ENCODE measurements at places on chromosomes 16 and 17. TPM values are rescaled to one million over a fixed set of nuclear protein-coding genes. Genes with fewer than 3 reads are reported as not detected.
A peak's percentile ranks its signal among the peaks of the same experiment; 100 is the strongest.

Gene ALOX12
- not detected for total RNA-seq

GRCh38 chr16:65083164-65083857, 38.6 kb downstream of the CDH11 start:
- DNase-seq: no peak

- no peak for DNase-seq
These were observed 62.5 kb downstream of the WDR59 start for GRCh38 chr16:74922150-74923138.

GRCh38 chr17:2271985-2272702, 31.4 kb downstream of the SMG6 start:
- no peak for DNase-seq

DNA sequence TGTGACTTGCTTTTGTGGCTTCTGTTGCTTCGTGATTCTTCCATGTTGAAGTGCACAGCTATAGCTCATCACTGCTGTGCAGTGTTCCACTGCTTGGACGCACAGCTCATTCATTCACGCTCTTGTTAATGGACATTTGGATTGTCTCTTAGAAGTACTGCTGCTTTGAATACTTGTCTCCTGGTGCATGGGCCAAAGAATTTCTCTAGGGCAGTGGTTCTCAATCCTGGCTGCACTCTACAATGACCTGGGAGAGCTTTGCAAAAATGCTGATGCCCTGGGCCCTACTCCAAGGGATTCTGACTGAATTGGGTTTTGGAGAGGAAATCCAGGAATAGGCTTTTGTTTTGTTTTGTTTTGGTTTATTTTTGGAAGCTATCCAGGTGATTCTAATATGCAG, 20.0 kb downstream of the CCL17 start:
- no peak for DNase-seq

DNA sequence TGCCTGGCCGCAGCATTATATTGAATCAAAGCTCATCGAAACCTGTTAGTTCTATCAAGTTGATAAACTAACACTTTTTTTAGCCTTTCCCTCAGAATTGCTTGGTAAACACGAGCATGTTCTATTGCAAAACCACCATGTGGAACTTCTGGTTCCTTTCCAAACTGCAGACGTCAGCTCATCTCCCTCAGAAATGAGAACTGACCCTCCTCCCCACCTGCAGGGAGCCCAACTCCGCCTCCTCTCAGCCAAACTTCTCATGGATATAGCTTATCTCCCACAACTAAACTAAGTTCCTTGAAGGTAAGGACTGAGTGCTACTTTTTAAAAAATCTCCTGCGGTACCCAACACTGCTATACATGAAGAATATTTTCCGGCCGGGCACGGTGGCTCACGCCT, 6.7 kb downstream of the SHMT1 start:
- no peak for DNase-seq

DNA sequence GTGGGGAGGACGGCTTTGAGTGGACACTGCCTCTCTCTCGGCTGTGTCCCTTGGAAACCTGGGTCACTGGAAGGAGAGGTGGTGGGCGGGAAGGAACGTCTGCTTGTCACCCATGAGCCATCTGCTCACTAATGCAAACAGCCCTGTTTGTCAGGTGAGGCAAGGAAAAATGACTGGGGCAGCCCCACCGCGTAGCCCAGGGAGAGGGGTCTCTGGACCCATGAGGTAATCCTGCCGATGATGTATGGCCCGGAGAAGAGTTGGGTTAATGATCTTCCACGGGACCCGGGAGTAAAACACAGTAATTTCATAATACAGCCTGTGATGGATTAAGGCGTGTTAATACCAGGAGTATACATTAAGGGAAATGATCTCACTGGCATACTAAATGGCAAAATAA, 197.0 kb downstream of the CYLD start:
- DNase-seq: no peak

DNA sequence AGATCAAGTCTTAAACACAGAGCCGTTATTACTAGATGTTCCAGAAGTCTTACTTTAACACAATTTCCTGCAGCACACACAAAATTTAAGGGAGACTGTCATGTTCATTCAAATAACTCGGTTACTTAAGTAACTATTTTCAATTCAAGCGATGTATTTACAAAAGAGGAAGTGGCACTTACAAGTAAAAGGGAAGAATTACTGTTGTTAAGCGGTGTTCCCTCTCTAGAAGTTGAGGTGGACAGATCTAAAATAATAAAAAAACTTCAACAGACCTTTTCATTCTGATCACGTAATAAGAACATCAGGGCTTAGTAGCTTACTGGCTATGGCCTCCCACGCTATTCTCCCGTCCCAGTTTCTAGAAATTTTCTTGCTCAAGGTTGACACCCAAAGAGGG, 26.2 kb upstream of the TXNDC11 start:
- no peak for DNase-seq

- DNase-seq: no peak
These were observed 5.7 kb upstream of the VAT1L start for GRCh38 chr16:77782694-77783093.

DNA sequence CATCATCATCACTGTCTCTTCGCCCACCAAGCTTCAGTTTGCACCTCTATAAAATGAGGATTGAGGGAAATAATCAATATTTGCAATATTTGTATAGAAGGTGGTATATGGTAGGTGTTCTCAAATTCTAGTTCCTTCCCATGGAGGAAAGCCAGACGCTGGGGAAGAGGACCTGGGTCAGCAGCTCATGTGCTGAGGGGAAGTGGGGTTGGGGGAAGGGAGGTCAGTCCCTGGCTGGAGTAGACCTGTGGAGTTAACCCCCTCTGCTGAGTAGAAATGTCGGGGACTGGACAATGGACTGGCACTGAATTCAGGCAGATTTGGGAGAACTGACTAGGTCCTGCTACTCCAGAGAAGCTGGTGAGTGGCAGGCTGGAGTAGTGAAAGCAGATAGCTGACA, 12.8 kb upstream of the ITGB3 start:
- no peak for DNase-seq

Gene CNTNAP4
- total RNA-seq: not detected

- no peak for DNase-seq
These were observed 13.0 kb downstream of the CETP start for GRCh38 chr16:56974549-56975300.

GRCh38 chr17:56912105-56912999, 1.5 kb downstream of the TRIM25 start:
- peak; percentile 35 for DNase-seq

- DNase-seq: no peak
These were observed 115.7 kb upstream of the IRX3 start for GRCh38 chr16:54402270-54402669.

DNA sequence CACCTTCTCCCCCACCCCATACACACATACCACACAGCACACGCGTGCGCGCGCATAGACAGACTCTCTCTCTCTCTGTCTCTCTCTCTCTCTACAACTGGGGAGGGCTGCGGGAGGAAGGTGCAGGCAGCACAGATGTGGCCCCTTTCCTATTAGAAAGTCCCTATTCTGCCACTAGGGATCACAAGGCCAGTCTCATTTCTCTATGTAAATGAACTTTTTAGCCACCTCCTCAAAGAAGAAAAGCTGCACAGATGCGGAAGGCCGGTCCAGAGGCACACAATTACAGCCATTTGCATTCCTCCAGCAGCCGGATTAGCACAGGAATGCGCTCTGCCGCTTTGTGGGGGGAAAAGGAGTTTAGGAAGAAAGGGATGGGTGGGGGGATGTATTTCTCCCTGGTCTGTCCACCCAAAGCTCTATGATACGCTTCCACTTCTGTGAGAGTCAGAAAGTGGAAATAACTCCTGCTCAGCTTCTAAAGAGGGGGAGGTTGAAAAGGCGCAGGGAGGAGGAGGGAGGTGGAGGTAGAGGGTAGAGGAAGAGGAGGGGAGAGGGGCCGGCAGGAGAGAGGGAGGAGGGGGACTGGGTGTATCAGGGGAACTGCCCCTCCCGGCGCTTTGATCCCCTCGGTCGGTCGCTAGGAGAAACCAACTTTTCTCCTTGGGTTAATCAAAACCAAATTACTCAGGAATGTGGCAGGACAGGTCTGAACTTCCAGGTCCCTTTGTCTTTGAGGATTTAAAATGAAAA, 11.7 kb downstream of the ZFHX3 start:
- DNase-seq: no peak

Gene PDILT
- not detected for total RNA-seq

Gene PIMREG
- total RNA-seq: 7.7 TPM

Gene PRDM7
- not detected for total RNA-seq

- no peak for DNase-seq
These were observed 393 bp downstream of the RNF166 start for GRCh38 chr16:88705801-88706228.

- DNase-seq: no peak
These were observed 77.3 kb upstream of the CDH5 start for GRCh38 chr16:66289051-66289680.

- DNase-seq: peak; percentile 64
These were observed 3.9 kb downstream of the GLIS2 start for GRCh38 chr16:4319454-4320421.

DNA sequence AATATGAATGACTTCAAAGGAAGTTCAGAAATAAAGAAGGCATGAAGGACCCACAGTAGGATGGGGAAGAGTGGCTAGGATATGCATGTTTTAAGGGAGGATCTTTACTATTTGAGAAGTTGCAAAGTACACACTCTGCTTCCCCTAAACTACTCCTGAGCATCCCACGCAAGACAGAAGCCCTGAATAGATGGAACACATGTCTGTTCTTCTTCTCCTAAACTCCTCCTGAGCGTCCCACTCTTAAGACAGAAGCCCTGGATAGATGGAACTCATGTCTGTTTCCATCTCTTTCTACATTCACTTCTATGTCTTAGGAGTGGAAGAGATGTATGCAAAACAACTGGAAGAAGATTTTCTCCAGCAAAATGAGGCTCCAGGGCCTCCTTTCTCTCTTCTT, 88.4 kb downstream of the VAT1L start:
- no peak for DNase-seq

GRCh38 chr16:52729731-52730130, 182.8 kb upstream of the TOX3 start:
- DNase-seq: no peak

- DNase-seq: no peak
These were observed 732 bp upstream of the EXOSC6 start for GRCh38 chr16:70252355-70252988.

DNA sequence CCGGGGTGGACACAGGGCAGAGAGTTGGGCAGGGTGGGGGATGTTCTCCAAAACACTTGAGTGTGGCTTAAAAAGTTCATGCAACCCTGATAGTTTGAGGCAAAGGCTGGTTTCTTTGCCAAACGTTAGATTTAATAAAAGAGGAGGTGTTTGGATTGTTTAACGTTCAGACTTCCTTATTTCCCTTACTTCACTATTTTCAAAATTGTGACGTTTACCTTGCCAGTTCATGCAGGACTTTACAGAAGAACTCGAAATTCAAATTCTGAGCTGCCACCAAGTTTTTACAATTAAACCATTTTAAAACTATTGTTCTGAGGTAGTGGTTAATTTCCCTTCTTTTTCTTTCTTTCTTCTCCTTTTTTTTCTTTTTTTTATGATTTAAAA, 5.5 kb downstream of the SEC14L1 start:
- no peak for DNase-seq

GRCh38 chr17:73588891-73589290, 55.4 kb downstream of the SDK2 start:
- DNase-seq: no peak

Gene OR4D1
- total RNA-seq: not detected

Gene FBRS
- total RNA-seq: 78.8 TPM

- DNase-seq: no peak
These were observed 16.9 kb downstream of the SLC4A1 start for GRCh38 chr17:44251062-44251461.

- no peak for DNase-seq
These were observed 172.0 kb upstream of the CIBAR2 start for GRCh38 chr16:85284141-85284817.

Gene DPEP3
- total RNA-seq: not detected

Gene KRT12
- 1.2 TPM for total RNA-seq

Gene NPW
- total RNA-seq: 2.5 TPM

Gene ZP2
- not detected for total RNA-seq

DNA sequence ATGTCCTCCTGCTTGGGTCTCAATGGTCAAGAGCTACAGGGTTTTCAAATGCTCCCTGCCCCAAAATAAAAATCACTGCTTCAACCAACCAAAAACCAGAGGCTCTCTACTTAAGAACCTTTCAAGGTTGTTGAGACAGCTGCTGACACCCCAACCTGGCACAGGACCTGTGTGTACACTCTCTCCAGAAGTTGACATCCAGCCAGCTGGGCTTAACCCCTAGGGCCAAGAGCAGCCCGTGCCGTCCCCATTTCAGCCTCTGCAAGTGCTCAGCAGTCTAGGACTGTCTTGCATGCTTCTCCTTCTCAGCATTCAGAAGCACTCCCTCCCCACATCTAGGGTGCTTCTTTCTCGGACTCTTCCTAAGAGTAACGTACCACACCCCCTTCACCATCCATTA, 59.0 kb upstream of the TRAP1 start:
- no peak for DNase-seq

DNA sequence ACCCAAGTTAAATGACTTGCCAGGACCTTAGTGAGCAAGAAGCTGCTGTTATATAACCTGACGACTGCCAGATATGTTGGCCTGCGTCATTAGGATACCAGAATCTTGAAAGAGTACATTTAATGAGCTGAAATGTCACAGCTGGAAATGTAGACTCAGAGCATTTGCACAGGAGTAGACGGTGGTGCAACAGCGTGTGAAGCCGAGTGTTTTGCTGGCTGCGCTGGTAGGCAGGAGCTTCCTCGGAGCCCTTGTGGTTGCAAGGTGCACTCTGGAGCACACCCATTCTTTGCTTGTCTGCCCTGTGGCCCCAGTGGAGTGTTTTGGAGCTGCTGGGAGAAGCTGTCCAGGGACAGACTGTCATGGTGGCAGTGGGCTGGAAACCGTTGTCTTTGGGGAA, 79.3 kb downstream of the BANP start:
- no peak for DNase-seq

- no peak for DNase-seq
These were observed 39.9 kb downstream of the PSMD12 start for GRCh38 chr17:67326440-67326839.

DNA sequence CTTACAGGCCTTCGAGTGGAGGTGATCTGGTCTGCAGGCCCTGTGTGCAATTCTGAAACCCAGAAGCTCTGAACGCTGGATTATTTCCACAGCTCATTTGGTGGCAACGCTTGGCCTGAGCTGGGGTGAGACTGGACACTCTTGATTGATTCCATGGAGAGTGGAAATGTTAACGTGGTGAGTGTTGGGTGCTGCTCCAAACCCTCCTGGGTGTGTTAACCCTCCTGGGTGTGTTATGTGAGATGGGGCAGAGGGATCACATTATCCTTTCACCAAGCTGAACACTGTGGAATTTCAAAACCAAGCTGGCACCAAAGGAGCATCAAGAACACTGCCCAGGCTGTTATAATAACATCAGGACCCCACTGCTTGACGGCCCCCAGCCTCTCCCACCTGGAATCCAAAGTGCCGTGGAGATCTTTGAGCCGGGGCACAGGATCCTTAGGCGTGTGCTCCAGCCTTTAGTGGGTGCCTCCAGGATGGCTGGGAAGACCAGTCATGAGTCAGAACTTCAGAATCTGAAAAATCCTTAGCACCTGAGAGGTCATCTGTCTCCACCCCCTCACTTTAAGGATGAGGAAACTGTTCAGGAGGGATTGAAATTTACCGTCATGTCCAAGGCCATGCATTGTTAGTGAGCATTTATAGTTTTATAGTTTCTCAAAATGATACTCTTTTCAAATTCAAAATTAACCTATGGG, 75.0 kb downstream of the RPTOR start:
- no peak for DNase-seq

Data from left colon (tissue), 2 donors.